ENCODE measurements at places on chromosomes 1 and 21.

DNA sequence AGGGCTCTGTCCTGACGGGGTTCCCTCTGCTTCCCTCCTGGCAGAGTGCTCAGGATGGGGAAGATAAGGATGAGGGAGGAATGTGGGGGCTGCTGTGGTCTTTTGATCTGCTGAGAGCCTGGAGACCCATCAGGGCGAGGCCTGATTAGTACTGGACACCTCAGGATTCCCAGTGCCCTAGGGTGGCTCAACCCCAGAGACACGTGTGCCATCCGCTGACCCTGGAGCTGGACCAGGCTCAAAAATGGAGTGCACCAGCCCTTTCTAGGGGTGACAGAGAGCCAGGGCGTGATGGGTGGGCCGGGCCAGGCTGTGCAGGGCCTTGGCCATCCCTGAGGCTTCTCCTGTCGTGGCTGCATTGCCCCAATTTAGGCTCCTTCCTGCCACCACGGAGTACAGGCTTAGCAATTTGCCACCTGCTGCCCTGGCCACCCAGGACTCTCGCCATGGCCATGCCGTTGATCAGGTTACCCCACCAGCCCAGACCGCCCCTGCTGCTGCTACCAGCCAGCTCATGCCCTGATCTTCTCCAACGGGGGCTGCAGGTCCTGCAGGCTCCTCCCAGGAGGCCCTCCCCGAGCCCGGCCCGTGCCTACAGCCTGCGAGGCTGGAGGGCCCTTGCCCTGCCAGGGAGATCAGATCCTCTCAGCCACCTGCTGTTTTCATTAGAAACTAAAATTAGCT is 9.5 kb downstream of the WNT4 start:
- no peak for DNase-seq

GRCh38 chr21:23660560-23660959 is 1946.7 kb downstream of the MRPL39 start:
- no peak for DNase-seq

- DNase-seq: no peak
These were observed 1.7 kb upstream of the KRTAP10-5 start for GRCh38 chr21:44582055-44582454.

GRCh38 chr1:234825498-234826165 is 215.7 kb upstream of the IRF2BP2 start:
- DNase-seq: no peak

- peak; percentile 36 for DNase-seq
These were observed 209.9 kb downstream of the FAF1 start for GRCh38 chr1:50750021-50750619.

GRCh38 chr1:11978301-11978700 is 1.9 kb upstream of the MFN2 start:
- DNase-seq: no peak

DNA sequence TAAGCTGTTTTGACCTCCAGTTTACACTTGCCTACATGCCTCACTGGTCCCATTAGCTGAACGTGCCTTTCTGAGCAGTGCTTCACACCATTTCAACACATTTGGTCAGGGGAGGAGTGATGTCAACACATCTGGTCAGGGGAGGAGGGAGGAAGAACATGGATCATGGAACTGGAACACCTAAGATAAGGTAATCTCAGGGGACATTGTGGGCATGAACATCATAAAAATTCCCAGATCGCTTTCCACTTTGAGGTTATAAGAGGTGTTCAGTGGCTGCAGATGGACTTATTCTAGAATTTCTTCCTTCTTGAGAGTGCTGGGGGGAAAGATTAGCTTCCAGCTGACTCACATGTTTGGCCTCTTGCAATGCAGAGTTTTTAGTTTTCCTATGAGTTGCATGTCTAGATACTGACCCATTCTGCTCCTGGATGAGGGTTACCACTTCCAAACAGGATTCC is 2.0 kb downstream of the QSOX1 start:
- peak; percentile 79 for DNase-seq

DNA sequence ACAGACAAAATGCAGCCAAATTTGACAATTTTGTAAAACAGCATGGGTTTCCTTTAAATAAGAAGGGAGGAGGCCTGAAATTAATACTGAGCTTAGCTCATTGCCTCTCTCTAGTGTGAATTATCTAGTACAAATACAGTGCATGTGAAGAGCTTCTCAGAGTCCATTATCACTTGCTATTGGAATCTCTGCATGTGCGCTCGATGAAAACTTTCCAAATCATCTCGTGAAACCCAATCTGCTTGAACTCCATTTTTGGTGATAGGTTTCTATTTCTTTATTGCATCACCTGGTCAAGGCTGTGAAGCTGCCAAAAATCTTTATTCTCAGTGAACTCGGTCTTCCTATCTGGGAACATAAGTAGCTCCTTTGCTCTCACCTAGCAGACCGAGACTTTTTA is 49.5 kb upstream of the LYPLAL1 start:
- DNase-seq: no peak

- no peak for DNase-seq
These were observed 478.1 kb upstream of the NR5A2 start for GRCh38 chr1:199549421-199549820.

DNA sequence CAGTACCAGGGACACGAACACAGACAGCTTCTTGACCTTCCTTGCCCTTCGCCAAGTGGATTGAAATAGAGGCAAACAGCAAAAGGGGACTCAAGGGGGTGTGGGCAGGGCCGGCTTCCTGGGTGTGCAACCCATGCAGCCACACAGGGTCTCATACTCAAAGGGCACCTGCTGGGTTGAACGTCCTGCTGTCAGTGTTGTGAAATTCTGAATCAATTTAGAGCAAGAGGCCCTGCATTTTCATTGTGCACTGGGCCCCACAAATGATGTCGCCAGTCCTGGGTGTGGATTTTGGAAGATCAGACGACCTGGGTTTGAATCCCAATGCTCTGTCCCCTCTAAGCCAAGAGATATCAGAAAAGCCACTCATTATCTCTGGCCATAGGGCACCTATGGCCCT is 51.1 kb downstream of the CASZ1 start:
- no peak for DNase-seq

DNA sequence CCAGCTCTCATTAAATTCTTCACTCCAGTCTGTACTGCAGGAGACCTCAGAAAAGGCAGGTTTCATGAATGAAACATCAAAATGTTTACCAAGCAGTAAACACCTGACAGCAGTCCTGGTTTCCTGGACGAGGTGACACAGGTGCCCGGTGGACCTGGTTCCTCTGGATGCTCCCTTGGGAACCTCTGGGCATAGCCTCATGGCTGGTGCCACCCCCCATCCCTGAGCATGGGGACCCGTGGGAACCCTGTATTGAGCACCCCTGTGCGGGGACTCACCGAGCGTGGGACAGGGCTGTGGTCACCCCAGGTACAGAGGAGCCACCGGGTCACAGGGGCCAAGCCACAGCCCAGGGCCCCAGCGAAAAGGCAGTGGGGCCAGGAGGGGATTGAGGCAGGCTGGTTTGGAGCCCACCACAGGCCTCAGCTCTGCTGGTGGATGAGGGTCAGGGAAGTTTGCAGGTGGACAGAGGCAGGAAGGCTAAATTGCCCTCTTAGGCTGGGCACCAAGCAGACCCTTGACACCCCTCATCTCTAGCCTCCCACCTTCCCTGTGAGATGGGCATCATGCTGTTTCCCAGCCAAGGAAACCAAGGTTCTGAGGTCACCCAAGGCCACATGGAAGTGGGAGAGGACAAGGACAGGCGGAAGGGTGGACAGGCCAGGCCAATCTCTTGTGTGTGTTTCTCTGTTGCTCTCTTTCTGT is 158.4 kb downstream of the PTPRU start:
- DNase-seq: no peak

DNA sequence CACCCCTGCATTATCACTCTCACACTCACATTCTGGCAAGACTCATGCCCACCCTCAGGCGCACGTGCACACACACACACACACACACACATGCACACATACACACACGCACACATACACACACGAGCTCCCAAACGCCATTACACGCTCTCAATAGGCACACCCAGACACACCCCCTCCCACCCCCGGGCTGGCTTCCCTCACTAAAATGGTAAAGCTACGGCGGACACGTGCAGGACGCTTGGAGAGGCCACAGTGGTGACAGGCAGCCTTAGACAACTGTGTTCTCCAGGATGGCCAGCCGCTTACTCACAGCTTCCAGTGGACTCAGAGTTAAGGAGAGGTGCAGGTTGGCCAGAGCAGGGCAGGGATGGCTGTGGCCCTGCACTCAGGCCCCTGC is 10.1 kb downstream of the MATN1 start:
- DNase-seq: peak; percentile 24

DNA sequence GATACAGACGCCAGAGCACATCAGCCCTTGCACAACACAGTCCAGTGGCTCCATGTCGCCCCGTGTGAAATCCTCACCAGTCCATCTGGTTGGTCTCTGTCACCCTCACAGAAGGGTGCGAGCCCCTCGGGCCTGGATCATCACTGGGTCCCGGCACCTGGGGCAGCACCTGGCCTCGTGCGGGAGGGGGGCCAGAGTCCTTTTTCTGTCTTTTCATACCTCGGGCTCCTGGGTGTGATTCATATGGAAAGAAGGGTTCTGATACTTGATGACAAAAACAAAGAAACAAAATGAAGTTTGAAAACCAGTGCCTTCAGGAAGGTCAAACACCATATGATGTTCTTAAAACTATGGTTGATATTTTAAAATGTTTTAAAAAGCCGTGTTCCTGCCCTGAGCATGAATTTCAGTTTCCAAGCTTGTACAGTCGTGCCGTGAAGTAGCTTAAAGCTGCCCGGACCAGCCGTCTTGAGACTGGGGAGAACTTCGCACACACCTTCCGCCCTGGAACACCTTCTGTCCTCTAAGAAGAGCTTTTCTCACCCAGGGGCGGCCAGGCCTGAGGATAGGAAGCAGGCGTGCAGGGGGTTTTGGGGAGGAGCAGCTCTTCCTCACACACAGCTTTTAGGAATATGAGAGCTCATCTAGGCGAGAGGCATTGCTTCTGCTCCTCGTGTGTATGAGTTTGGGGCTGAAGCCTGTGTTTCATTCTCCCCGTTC is 35.2 kb downstream of the SLC37A1 start:
- DNase-seq: no peak

DNA sequence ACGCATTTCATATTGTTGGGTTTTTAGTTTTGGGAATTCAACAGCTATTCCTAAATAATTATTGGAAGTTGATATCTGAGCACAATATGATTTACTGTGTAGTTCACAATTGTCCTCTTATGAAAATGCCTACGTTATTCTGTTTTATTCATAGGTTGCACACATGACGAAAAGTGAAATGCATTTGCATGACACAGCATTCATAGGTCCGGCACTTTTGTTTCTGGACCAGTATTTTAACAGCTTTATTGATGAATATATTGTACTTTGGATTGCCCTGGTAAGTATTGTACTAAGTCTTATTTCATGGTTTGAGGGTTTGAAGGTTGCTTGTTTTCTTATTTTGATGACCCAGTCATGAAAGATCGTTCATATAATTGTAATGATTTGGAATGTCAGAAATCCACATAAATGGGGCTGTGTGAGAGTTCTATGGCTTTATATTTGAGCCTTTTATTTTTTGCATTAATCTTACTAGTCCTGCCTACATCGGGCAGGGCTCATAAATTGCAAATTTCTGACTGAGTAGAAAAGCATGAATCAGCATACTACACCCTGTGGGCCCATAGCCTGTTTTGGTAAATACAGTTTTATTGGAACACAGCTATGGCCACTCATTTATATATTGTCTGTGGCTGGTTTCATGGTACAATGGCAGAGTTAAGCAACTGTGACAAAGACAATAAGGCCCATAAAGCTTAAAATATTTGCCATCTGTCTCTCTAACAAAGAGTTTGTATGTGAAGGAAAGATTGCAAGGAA is 17.0 kb downstream of the DENND2D start:
- no peak for DNase-seq

GRCh38 chr1:176998183-176998795 is 166.2 kb downstream of the ASTN1 start:
- peak; percentile 3 for DNase-seq

- no peak for DNase-seq
These were observed 74.2 kb downstream of the ST3GAL3 start for GRCh38 chr1:43781574-43781973.

DNA sequence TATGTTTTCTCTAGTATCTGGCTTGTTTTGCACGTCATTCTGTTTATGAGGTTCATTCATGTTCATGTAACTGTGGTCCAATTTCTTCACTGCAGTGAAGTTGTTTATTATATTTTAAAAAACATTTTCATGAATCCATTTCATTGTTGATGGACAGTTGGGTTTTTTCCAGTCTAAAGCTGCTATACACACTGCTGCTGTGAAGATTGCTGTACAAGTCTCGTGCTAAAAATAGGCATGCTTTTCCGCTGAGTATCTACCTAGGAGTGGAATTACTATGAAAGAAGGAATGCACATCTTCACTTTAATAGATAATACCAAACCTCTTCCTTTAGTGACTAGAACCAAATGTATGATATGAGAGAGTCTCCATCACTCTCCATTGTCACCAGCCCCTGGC is 49.0 kb upstream of the ETS2 start:
- DNase-seq: peak; percentile 95

All from fibroblast of skin of right biceps (primary cell).